ENCODE measurements at places on chromosomes 12 and 14.

DNA sequence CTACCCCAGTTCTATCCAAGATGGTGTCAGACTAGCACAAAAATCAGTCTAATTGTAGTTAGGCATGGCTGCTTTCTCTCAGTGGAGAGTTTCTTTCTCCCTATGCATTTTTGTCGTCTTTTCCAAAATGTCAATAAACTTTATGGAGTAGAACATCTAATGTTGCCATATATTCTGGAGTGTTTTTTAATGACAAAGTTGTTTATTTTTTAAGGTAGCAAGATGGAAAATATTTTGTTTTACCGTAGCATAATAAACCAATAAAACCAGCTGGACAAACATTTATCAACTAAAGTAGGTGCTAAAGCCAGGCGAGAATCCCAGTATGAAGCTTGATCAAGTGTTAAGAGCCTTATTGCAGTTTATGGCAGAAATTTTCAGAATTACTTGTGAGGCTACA lies 146.3 kb downstream of the TMTC2 start:
- no peaks in the 10 kb centered on the region for H3K27me3 ChIP-seq
- H3K36me3 ChIP-seq: no peaks in the 10 kb centered on the region
- no peak for DNase-seq
- H3K27ac ChIP-seq: no peak overlapping the region
- no peak overlapping the region for H3K4me3 ChIP-seq
- H3K4me1 ChIP-seq: peaks cover under 1% of the 10 kb centered on the region

DNA sequence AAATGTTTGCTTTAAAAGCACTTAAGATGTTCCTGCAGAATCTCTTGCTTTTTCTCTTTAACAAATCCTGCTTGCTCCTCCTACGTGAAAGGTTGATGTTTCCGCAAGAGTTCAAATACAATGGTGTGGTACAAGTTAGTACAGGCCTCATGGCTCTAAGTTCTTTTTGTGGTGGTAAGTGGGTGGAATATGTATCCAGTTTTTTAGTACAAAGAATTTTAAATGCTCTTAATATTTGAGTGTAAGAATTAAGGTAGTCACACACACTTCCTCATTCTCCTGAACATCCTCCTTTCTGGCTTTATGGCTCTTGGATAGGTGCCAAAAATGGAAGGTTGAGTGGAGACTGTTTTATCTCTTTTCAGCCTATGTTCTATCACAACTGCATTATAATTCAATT lies 1.8 kb downstream of the OTOGL start:
- DNase-seq: no peak
- H3K4me1 ChIP-seq: peaks cover 1% of the 10 kb centered on the region
- peaks cover 2% of the 10 kb centered on the region for H3K27me3 ChIP-seq

GRCh38 chr12:100553936-100554335 lies 19.5 kb upstream of the GAS2L3 start:
- no peak for DNase-seq
- H3K27ac ChIP-seq: no peak overlapping the region
- no peaks in the 10 kb centered on the region for H3K27me3 ChIP-seq
- H3K36me3 ChIP-seq: no peaks in the 10 kb centered on the region

DNA sequence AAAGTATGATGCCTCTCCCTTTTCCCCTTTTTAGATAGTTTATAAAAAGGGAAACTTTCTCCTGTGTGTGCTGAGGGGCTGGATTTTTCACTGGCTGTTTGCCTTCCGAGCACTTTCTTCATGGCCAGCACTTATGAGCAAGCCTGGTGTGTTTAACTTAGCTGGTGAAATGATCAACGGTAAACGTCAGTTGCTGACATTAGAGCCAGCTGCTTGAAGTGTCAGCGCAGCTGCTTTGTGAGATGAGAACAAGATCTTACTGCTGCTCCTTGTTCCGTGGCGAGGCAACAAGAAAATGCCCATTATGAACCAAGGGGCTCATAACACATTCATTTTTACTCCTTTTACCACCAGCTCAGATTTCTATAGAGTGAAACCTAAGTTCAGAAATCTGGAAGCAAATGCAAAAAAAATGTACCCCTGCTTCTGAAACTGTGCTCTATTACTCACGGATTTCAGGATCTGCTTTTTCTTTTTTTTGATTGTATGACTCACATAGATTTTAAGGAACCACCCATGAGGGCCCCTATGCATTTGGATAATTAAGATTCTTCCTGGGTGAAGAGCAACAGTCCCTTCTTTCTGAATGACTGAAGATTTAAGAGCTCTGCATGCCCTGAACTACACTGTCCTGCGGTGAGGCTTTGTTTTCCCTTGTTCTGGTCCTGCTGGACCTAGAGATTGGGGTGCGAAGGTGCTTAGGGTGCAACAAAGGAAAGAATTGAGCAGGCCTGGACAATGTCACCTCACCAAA lies 74.3 kb upstream of the CPM start:
- no peaks in the 10 kb centered on the region for H3K36me3 ChIP-seq
- H3K4me3 ChIP-seq: no peak overlapping the region
- no peak for DNase-seq
- no peak overlapping the region for H3K27ac ChIP-seq
- peaks cover 22% of the 10 kb centered on the region for H3K4me1 ChIP-seq

DNA sequence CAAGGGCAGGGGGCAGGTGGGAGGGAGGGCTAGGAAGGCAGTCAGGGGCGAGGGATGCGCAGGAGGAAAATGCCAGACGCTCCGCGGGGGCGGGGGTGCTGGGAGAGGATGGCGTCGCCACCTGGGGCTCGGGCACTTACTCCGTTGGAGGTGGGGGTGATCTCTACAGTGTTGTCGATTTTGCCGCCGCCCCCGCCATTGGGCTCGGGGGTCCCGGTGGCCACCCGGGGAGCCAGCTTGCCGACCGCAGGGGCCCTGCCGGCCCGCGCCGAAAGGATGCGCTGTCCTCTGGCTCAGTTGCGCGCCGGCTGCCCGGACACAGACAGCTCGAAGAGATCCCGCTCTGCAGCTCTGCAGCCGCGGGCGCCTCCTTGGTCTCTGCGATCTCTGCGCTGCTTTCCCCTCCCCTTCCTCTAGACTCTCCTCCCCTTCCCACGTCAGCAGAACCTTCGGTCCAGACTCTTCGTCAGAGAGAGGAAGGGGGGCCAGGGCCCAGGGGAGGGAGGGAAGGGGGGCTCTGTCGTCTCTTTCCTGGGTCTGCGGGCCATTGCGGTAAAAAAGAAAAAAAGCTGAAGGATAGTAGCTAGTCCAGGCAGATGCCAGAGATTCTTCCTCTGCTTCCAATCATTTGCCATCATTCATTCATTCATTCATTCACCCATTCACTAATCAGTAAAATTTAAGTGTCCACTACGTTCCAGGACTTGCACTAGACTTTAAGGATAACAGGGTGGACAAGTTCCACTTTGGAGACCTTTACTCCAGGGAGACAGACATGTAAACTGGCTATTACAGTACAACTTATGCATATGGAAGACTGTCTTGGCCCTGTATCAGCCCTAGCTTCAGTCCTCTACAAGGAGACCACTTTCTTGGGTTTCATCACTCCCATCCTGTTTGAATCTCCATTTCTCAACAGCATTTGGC lies at the start of gene SLC22A17:
SLC22A17 (minus strand) TSS at position 382 of the 927 bp plus-strand sequence.
- peak within 1 kb of the TSS; percentile 70 for H3K4me3 ChIP-seq
- H3K27me3 ChIP-seq: peaks cover 34% of the 10 kb centered on the region
- H3K27ac ChIP-seq: peak within 1 kb of the TSS; percentile 54

- no peaks in the 10 kb centered on the region for H3K36me3 ChIP-seq
- H3K4me3 ChIP-seq: no peak overlapping the region
- H3K27ac ChIP-seq: no peak overlapping the region
Measured at GRCh38 chr12:38934078-38934584, 28.7 kb upstream of the CPNE8 start.

Measured in progenitor cell of endocrine pancreas (in vitro differentiated cells).